Activated T-cell treated with anti-CD3 and anti-CD28 coated beads, Interleukin-2, amount 50 U/mL, for 4 hours (primary cell): ENCODE measurements at places on chromosomes 12 and 14.

DNA sequence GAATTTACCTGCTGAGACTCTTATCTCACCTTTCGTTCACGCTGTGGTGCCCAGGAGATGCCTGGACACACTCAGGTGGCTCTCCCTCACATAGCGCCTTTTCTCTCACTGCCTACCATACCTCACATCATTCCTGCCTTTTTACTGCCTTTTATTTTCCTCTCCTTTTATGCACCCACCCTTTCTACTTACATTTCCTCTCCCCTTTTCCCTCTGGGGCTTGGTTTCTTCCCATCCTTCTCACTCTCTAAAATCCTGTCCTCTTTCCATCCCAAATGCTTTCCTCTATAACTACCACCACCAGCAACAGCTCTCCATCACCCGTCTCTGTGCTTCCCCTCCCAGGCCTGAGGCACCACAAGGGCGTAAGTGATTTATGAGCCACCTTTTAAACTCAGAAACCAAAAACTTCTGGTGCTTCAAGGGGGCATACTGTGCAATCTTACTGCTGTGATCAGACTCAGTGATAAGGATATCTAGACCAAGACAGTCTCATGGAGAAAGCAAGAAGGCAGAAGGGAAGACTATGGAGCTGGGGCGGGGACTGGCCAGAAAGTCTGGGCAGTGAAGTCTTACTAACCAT lies 32.7 kb upstream of the SMUG1 start:
- no peak for DNase-seq

DNA sequence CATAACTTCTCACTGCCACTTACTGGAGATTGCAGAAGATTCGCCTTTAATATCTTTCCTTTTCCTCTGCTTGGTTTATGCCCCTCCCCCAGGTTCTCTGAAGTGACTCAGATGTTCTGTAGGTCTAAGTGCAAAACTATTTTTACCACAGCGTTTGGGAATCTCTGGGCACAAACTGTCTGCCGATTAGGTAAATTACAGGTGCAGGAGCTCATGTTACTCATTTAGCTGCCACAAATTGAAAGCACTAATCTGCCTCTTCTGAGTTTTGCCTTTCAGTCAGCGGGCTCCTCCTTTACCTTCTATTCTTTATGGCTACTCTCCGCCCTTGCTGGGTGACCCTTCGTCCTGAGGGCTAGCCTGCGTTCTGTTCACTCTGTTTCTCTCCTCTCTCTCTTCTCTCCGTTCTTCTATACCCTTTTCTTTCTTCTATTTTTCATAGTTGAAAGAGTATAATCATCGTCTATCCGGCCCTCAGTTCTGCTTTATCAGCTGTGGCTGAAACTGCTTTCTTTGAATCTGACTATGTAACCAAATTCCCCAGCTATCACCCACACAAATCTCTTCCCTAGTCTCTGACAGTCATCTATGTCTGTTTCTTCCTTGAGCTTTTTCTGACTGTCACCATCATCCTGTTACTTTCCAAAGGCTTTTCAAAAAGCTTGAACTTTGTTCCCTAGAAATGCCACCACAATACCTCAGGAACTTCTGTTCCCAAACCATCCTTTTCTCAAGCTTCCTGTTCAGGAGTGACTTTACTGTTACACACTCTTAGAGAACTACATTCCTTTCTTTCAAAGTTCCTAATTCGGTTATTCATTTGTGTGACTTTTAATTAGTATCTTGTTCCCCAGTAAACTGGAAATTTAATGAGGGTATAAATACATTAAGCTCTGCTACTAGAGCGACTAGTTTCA lies 4.3 kb upstream of the MYF6 start:
- DNase-seq = no peak

GRCh38 chr14:23067847-23068788 lies 10.8 kb upstream of the CDH24 start:
- DNase-seq = no peak

DNA sequence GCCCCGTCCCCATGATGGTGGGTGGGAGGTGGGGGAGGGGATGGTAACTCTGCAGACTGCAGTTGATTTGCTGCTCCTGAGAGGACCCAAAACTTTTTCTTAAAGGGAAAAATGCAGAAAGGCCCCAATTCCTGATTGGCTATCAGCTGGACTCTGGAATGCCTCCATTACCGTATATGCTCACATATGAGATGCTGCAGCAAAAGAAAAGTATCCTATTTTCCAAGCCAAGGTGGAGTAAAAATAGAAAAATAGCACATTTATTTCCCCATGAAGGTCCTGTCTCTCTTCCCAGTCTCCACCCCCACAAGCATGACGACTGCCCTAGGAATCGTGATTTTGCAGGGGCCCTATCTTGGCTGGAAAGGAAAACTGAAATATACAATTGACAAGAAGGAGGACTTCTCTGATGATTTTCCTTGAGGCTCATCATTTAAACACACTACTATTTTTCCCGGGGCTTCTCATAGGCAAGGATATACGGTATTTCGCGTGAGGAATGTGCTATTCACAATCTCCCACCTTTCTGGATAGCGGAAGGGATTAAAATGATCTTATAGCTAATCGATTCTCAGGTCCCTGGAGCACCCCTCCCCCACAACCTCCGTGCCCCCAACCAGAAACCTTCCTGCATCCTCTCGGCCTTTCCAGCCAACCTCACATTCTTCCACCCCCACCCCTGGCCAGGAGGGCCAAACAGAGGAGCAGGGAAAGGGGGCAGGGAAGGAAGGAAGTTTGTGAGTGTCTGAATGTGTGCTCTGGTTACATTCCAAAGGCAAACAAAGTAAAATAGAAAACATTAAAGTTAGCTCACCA lies 138.9 kb upstream of the CCND2 start:
- no peak for DNase-seq

GRCh38 chr14:71606575-71606974 lies 325.7 kb upstream of the RGS6 start:
- no peak for DNase-seq

DNA sequence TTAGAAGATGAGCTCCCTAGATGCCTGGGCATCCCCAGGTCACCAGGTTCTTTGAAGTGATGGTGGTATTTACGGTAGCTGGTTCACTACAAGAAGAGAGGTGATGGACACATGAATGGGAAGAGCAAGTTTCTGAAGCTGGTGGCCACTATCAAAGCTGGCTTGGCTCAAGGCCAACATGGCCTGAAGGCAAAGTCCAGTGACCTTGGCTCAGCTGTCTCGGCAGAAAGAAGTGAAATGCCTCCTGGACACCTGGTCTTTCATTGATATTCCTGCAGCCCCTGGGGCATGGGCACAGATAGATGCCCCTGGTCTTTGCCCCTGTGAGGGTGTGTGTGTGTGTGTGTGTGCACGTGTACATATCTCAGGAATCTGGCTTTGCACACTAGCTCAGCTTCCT lies 441.8 kb upstream of the TMPO start:
- DNase-seq = no peak
